Stimulated activated CD8-positive, alpha-beta memory T cell treated with anti-CD3 and anti-CD28 coated beads, Interleukin-4, amount 100 ng/mL, for 24 hours (primary cell): ENCODE measurements at places on chromosomes 1 and 21.

DNA sequence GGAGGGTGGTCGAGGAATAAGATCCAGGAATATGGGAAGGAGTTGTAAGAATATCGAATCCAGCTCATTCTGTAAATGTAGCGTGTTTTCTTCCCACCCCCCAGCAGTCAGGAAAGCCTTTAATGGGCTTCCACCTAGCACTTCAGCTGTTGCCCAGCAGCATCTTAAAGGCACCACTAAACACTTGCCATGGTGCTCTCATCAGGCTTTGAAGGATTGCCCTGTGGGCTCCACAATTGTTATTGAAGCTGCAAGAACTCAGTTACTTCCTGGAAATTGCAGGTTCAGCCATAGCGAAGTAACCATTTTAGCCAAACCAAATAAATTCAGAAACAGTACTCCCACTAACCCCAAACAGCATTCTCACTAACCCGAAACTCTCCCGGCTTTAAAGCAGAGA is 511.2 kb downstream of the PLPP3 start:
- DNase-seq: no peak

GRCh38 chr1:32966900-32967299 is 2.3 kb upstream of the RNF19B start:
- DNase-seq: no peak

- DNase-seq: no peak
Measured at GRCh38 chr1:26016953-26017545, 4.5 kb upstream of the EXTL1 start.

- no peak for DNase-seq
Measured at GRCh38 chr1:66685670-66686069, 66.6 kb upstream of the DYNLT5 start.

- no peak for DNase-seq
Measured at GRCh38 chr1:162310337-162310736, 66.3 kb downstream of the SPATA46 start.

DNA sequence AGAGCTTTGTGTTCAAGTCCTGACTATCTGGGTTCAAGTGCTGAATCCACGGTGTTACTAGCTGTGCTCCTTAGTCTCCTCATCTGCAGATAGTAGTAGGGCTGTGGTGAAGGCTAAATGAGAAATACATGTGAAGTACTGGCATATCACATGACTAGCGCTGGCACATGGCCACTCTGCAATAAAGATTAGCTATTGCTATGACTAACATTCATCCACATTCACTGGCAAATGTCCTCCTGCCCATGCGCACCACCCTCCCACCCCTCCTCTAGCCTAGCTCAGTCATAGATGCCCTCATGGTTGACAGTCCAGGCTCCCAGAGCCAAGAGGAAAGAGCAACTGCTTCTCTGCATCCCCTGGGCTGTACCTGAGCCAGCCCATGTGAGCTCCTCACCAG is 8.5 kb upstream of the COL8A2 start:
- no peak for DNase-seq

DNA sequence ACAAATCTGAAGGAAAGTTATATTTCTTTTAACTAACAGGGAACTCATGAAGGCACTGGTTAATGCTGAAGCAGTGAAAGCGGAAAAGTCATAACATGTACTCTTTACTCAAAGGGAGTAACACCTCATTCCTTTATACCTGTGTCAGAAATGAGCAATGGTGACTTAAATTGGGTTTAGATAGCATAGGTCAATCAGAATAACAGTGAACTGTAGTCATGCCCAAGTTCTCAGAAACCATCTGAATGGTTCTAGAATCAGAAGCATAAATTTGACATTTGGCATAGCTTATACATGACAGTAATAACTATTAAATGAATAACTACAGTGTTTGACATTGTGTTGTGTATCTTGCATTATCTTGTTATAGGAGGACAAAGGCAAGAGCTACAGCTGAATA is 382.0 kb downstream of the NUF2 start:
- DNase-seq: no peak

GRCh38 chr1:97505816-97506215 is 415.0 kb downstream of the DPYD start:
- no peak for DNase-seq

DNA sequence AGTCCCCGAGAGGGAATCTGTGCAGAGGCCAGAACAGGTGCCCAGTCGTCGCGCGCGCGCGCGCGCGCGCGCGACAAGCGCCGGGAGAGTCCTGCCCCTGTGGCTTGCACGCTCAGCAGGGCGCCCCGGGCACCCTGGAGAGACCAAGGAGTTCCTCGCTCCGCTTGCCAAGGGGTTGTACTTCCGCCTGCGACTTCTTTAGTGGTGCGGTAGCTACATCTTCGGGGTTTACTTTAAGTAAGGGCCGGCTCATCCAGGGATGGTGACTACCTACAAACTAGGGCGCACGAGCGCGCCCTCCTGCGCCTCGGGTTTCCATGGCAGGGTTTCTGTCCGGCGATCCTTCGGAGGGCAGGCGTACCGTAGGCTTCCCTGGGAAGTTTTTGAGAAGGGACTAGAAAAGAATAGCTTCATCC is 1.4 kb downstream of the LHX4 start:
- no peak for DNase-seq

GRCh38 chr1:114107474-114108435 is 45.9 kb downstream of the SYT6 start:
- DNase-seq: no peak

GRCh38 chr1:201542309-201543035 is 3.5 kb downstream of the NAV1 start:
- no peak for DNase-seq

DNA sequence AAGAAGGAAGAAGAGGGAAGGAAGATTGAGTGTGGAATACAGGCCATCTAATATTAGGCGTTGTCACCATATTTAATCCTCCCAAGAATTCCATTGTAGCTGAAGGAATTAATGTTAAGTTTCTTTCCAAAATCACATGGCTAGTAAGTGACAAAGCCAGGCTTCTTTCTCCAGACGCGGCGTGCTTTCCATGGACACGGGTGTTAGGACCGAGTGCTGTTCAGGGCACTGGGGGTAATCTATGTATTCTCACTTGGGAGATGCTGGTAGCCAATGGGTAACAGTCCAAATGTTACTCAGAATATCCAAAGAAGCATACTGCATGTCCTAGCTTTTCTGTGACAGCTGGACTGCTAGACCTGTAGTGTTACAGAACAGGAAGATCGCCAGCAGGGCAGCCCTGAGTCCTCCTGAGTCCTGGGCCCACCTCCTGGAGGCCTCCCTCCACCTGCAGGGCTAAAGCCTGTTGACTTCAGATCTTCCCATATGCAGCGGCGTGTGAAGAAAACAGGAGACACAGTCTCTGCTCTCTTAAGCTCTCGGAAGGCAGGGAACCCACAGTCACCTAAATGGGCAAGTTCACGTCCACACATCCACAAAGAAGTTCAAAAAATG is 5.3 kb downstream of the IGSF9 start:
- DNase-seq: no peak

DNA sequence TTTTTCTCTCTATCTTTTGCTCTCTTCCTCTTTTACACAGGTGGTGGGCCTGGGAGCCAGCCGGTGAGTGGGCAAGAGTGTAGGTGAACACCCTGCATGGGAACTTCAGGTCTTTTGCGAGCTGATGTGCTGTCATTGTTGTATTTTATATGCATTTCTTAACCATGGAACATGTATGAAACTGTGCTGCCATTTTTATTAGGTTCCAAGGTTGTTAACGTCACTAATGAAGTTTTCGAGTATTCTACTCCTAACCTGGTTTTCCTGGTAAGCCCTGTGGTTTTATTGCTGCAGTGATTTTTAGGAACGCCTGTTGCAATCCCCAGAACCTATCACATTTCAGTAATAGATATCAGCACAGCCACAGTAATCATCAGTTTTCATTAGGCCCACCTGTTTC is 14.8 kb upstream of the NID1 start:
- no peak for DNase-seq

DNA sequence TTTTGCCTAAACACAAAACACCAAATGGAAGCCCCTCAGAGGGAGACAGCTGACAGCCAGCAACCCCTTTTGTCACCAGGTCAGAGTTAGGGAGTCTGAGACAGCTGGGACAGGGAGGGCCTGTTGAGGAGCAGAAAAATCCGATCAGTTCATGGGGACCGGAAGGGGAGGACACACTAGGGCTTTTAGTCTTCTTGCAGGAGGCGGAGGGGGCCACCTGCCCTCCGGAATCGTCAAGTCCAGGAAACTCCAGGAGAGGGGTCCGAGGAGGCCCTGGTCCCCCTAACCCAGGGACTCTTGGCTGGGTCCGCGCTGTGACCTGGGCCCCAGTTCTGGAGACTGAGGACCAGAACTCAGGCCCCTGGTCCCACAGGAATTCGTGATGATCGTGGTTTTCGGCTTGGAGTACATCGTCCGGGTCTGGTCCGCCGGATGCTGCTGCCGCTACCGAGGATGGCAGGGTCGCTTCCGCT is 34.2 kb downstream of the KCNQ4 start:
- DNase-seq: no peak

DNA sequence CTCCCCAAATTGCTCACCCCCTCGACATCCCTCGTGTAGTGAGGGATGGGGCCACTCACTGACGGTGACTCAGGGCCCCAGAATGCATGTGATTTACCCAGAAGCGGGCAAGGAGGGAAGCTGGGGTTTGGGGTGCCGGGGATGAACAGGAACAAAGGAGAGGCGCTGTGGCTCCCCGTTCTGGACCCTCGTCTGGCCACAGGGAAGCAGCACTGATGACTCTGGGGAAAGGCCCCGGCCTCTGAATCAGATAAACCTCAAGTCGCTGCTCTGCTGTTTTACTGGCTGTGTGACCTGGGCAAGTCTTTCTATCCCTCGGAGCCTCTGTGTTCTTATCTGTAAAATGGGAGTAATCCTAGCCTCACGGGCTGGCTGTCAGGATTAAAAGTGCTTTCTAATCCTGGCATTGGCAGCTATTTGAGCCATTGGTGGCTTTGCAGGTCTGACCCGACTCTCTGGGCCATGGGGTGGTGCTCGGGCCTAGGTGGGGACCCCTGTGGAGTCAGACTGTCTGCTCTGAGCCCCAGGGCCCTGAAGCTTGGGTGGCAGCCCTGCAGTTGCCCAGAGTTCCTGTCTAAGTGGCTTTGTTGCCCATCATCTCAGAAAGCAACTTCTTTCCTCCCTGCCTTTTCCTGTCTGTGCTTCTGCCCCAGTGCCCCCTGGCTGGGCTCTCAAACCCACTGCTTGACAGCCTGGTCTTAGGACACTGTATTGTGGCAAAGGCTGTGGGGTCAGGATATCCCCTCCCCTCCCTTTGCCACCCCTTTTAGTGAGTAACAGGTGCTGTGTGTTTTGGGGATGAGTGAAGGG is 5.5 kb downstream of the TNFRSF1B start:
- no peak for DNase-seq
